Stimulated activated CD8-positive, alpha-beta memory T cell treated with anti-CD3 and anti-CD28 coated beads, Interleukin-2, amount 100 ng/mL, for 1 hour (primary cell): ENCODE measurements at places on chromosomes 5 and 9.

GRCh38 chr5:178770621-178771020 lies 40.2 kb upstream of the ZNF354A start:
- DNase-seq: no peak

DNA sequence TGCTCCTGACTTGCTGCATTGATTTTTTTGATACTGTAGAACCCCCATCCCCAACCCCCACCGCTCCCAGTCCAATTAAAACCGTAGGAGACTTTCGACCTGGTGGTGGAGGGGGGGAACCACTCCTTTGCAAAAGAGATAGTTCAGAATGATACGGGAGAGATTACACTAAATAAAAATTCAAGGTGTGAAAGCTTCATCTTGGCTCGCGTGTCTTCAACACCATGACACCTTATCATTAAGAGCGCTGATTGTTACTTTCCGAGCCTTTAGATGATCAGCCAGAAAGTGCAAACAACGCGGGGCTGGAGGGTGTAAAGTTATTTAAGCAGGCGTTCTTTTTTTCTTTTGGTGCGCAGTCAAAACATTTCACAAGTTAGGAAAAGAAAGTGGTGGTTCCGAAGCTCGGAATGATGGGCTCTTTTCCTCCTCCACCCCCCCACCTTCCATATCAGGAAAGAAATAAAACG lies 1.3 kb upstream of the ZNF462 start:
- no peak for DNase-seq

DNA sequence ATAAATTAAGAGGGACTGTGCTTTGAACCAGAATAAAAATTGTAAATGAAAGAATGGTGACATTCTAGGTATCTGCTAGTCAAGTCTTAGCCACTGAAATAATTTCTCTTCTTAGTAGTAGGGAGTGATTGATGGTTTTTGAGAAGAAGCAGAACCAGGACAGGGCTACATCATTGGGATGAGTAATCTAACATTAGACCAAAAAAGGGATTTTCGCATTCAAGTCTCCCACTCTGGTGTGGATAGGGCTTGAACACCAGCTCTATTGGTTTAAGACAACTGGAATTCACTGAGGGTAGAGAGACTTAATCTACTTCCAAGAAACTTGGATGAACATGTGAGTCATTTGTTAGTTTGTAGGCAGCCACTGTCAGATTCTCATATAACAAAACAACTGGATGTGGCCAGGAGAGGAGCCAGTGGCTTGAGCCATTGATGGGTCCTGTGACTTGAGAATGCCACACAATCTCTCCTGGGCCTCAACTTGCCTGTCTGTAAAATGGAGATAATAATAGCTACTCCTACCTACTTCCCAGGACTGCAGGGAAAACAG lies 16.6 kb downstream of the FAT2 start:
- no peak for DNase-seq

- no peak for DNase-seq
Measured at GRCh38 chr9:36306471-36307306, 48.4 kb upstream of the GNE start.
